Anterior cingulate cortex (tissue), 58 donors: ENCODE measurements at places on chromosomes 6 and 20.

- DNase-seq = no peak
Observed at GRCh38 chr20:4344670-4345069, 329.3 kb upstream of the RNF24 start.

- no peak for DNase-seq
Observed at GRCh38 chr6:89999154-89999553, 104.9 kb downstream of the GJA10 start.

GRCh38 chr6:151018911-151019782, 153.6 kb downstream of the MTHFD1L start:
- no peak for DNase-seq

GRCh38 chr6:52125139-52125538, 37.7 kb upstream of the PKHD1 start:
- DNase-seq = no peak

GRCh38 chr6:98717988-98718387, 116.4 kb upstream of the POU3F2 start:
- DNase-seq = no peak

- DNase-seq = no peak
Observed at GRCh38 chr6:147055821-147056392, 148.3 kb upstream of the STXBP5 start.

DNA sequence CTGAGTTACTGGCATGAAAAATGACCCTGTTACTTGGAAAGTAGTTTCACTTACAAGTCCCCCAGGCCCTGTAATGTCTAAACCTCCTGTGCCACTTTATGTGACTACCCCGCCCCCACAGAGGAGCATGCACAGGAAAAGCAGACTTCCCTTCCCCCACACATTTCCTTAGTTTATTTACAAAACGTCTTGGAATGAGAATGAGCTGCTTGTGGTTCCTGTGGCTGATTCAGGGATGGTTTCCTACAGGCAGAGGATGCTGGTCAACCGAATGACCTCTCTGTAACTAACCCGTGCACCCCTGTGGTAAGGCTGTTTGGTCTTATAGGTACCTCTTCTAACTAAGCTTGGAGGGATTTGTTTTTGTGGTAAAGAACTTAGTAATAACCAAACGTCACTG, 28.5 kb downstream of the RSPO3 start:
- no peak for DNase-seq

GRCh38 chr20:60786686-60787217, 465.3 kb upstream of the CDH4 start:
- DNase-seq = no peak

DNA sequence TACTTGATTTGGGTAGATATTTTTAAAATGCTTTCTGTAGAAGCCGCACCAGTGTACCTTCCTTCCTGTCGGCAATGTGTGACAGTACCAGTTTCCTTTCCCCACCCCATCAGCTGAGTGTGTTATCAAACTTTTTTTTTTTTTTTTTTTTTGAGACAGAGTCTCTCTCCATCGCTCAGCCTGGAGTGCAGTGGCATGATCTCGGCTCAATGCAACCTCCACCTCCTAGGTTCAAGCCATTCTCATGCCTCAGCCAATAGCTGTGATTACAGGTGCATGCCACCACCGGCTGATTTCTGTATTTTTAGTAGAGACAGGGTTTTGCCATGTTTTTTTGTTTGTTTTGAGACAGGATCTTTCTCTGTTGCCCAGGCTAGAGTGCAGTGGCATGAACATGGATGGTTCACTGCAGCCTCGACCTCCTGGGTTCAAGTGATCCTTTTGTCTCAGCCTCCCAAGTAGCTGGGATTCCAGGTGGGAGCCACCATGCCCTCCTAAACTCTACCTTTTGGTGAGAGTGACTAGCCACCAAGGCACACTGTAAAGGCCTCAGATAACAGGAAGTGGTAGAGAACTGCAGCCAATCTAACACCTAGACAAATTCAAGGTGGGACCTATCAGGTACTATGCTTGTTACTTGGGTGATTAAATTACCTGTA, 26.5 kb upstream of the ZBTB22 start:
- no peak for DNase-seq

DNA sequence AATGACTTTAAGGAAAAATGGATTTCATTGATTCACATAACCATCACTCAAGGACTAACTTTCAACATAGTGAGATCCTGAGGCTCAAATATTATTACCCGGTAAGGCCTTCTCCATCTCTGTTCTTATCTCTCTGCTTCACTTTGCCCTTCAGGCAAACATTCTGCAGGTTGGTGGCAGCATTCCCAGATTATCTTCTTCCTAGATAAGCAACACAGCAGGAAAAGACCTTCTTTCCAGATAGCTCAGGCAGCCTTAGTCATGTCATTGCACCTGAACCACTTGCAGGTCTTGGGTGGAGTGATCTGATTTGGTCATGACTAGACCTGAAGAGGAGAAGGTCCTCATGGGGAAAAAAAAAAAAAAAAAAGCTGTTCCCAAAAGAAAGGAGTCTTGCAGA, 5.3 kb upstream of the HIVEP2 start:
- DNase-seq = no peak

GRCh38 chr6:110537208-110538123, 61.1 kb upstream of the SLC22A16 start:
- no peak for DNase-seq

DNA sequence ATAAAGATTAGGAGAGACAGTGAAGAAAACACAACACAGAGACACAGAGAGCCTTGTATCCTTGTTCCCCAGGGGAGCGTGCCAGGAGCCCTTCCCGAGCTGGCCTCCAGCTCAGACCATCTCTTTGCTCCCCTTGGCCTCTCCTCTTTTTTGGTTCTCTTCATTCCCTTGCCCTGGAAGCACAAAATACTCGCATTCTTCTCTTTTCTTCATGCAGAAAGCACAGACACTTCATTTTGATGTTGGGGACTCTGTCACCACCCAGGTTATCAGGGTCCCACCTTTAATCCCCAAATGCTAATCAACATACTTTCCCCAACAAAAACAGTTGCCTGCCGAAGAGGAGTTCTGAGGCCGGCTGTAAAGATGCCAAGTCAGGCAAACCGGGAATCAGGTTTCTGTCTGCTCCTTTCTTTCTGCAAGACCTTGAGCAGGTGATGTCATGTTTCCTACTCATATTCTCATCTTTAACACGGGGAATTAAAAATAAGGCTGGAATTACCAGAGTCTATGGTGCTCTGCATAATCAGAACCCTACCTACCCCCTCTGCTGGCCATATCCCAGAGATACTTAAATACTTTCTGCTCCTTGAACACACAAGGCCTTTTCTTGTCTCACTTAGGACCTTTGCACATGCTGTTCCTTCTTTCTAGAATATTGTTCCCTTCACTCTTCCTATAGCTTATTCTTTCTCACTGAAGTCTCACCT, 21.7 kb downstream of the TGM6 start:
- no peak for DNase-seq

DNA sequence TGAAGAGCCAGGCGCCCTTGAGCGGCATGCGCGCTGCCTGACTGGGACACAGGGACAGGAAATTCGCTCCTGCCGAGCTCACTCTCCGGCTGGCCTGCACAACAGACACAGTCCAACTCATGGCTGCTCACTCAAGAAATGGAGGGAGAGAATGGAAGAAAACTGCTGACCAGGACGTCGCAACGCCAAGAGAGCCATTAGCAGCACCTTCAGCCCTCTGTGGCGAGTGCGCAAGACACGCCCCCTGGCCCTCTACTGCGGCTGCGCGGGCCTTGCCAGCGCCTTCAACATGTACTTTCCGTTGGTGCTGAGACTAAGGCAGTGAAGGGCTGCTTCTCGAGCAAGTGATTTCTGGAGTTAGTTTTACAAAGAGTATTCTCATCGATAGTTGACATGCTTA, 23.3 kb downstream of the TMEM242 start:
- no peak for DNase-seq

GRCh38 chr6:26128013-26128771, 41.0 kb downstream of the HFE start:
- no peak for DNase-seq

- no peak for DNase-seq
Observed at GRCh38 chr6:7561153-7561964, 19.9 kb downstream of the DSP start.

GRCh38 chr6:40597301-40597700, 10.1 kb upstream of the LRFN2 start:
- DNase-seq = no peak

- DNase-seq = no peak
Observed at GRCh38 chr6:19298421-19298820, 538.7 kb upstream of the ID4 start.

DNA sequence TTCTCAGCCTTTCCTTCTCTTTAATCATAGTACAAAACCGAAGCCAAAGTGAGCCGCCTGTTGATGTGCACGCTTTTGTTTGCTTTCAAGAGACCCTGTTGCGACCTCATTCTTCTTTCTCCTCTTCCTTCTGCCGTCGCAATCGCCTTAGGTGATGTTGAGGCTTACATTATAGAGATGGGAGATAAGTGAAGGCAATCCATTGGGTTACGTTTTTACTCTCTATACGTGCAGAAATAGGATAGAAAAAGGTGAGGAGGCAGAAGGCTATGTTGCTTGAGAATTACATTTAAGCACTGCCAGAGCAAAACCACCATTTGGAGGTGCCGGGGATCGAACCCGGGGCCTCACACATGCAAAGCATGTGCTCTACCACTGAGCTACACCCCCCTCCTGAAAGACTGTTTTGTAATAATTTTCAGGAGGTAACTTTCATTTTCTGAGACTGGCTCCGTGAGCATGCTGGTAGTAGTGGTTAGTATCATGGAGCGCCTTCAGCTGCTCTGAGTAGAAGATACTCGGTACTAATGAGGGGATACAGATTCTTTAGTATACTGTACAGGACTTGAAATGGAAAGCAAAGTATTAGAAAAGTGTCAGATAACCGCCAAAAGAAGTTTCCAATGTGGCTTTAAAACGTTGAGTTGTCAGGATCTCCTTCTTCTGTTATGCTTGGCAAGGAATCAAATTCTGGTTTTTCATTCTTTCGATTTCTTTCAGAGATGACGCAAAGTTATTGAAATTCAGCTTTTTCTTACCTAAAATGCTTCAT, 165.6 kb downstream of the TRIM27 start:
- no peak for DNase-seq

DNA sequence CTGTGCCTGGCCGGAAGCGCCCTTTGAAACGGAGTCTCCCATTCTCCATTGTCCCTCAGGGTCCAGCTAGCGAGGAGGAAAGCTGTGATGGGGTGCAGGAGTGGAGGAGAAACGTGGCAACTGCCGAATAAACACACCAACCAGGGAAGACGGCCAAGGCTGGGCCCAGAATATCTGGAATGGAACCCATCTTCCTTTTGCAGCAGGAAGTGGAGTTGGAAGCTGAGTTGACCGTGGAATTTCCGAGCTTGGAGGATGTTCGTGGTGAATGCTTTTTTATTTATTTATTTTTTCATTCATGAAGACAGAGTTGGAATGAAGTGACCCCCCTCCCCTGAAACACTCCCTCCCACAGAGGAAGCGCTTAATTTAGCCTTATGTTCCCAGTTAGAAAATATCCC, 105.6 kb upstream of the RNF24 start:
- DNase-seq = no peak

GRCh38 chr6:1503811-1504210, 105.9 kb upstream of the FOXC1 start:
- no peak for DNase-seq

DNA sequence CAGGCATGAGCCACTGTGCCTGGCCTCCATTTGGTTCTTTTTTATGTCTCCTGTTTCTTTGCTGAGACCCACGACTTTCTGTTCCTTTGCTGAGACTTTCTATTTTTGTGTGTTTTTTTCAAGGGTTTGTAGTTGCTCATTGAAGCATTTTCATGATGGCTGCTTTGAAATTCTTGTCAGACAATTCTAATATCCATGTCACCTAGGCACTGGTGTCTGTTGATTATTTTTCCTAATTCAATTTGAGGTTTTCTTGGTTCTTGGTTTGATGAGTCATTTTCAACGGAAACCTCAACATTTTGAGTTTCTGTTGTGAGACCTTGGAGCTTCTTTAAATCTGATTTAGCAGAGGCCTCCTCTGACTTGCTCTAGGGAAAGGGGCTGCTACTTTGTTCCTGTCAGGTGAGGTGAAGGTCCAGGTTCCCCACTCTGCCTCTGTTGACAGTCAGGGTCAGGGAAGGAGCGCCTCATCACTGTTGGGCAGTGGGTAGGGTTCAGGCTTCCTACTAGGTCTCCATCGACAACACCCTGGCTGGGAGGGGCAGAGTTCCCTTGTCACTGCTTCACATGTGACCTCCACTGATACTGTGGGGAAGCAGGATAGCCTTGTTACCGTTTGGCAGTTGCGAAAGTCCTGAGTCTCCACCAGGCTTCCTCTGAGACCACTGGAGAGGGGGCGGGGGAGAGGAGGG, 67.2 kb upstream of the RNF24 start:
- no peak for DNase-seq

GRCh38 chr6:18634912-18635311, 247.8 kb downstream of the RNF144B start:
- DNase-seq = no peak

GRCh38 chr20:47220161-47220582, 136.3 kb downstream of the ZMYND8 start:
- no peak for DNase-seq

DNA sequence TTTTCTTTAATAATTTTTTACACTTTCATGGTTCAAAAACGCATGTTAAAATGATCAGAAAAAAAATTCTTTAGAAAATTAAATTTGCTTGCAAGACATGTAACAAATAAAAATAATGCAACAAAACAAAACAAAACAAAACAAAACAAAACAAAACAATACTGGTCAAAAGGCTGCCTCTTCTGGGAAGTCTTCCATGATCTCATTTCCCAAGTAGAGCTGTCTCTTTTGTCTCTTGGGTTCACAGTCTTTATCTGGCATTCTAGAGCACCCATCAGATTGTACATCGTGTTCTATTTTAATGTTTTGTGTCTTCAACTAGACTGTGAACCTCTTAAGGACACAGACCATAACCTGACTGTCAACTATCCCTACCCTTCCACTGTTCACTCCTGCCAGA, 25.3 kb downstream of the TP53INP2 start:
- DNase-seq = no peak

- no peak for DNase-seq
Observed at GRCh38 chr6:42762950-42763349, 17.0 kb upstream of the TBCC start.

DNA sequence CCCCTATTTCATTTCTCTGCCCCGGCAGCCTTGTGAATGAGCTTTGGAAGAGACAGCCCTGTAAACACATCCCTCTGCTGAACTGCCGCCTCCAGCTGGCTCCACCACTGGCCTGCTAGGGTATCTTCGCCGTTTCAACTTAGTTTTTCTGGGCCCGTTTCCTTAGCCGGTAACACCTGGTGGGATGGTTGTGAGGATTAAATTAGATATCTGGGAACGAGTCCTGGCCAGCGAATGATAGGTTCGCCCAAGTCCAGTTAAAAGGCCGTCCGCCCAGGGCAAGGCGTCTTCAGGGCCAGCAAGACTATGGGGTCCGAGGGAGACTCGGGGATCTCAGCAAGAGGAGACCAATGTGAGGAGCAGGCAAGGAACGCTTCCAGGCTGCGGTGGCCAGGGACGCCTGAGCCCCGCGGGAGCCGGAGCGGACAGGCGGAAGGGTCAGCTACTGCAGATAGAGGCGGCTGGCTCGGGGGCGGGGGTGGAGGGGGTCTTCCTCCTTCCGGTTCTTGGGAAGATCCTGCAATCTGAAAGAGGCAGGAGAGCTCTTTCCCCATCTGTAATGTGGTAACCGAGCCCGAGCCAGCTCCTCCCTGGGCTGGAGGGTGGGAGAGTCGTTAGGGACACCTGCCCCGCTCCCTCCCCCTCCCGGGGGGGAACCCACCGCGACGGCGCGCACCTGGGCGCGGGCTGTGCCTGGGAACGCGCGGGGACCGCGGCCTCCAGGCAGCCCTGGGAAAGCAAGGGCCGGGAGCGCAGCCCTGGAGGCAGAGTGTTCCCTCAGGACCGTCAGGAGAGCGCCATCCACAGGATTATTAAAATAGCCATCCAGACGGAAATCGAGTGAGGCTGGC, 4.5 kb upstream of the PTCRA start:
- DNase-seq = no peak

GRCh38 chr6:134949927-134950326, at the start of gene ALDH8A1:
Gene ALDH8A1, minus strand, starts transcription at chr6:134950101. Its CDS starts 48 bp downstream, at chr6:134950053.
- no peak for DNase-seq
